ENCODE measurements at places on chromosomes 3 and 15.

DNA sequence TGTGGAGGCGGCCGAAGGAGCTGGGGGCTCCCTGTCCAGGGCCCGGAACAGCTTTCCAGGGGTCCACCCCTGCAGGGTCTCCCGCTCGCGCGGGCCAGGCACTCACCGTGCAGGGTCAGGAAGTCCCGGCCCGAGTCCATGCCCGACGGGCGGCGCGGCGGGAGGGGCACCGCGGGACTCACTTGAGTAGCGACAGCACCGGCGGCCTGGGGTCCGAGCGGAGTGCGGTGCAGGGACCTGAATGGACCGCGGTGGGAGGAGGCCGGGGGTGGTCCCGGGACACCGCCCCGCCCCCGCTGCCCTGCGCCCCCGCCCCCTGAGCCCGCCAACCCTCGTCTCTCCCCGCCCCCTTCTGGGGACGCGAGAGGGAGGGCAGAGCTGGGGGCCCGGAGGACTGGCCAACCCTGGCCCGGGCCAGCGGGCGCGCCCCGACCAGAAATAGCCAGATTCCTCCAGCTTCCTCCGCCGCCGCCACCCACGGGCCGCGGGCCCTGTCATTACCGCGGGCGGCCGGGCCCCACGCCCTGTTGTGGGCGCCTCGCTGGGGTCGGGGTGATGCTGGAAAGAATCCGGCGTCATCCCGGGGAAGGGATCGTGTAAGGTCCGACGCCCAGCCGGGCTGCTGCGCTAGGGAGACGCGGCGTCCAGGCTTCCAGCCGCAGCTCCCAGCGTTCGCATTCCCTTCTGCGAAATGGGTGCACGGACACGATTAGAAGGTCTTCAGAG is at the start of gene PLCD1:
Gene PLCD1 (minus strand): TSS at position 243 of the 726 bp plus-strand sequence. CDS start 103 bp downstream, at position 140.
- no peak for DNase-seq

DNA sequence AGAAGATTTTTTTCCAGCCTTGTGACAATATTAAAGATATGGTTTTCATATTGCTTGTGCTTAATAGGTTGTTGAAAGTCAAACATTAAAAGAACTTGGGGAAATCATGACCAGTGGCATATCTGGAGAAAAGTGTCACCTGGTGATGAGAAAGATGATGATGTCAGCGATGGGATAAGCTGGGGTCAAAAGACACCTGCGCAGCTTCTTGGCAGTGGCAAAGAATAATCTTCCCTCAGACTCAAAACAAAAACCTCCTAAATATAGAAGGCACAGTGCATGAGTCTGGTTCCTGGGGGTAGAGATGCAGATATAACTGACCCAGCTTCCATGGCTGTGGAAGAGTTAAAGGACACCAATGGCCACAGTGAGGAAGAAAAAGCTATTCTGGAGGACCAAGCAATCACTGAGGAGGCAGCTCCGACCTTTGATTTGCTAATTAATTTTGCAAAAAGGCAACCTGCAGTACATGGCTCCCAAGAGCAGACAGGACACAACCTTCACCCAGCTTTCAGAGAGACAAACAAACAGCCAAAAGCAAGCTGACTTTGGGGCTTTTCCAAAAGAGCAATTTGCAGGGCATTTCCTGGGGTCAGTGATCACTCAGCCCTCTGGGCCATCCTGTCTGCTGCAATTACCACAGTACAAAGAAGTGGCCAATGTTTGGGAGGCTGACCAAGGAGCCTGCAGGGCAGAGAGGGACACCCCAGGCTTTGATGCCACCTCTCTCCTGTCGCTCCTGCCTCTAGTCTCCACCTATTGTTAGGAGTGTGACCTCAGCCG is 17.6 kb upstream of the SEMA5B start:
- no peak for DNase-seq

DNA sequence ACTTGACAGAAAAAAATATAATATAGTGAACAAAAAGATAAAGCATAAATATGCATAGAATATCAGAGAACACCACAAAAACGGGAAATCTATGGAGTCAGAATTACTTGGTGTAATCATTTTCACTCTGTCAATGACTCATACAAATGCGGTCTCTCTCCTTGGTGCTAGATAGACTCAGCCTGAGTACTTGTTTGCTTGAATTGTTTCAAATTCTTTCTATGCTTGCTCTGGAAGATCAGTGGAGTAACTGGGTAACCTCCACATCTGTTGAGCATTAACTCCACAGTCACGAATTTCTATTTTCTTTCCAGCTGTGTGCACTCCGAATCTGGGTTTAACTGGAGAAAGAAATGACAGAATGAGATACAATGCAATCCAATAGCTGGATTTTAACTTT is 760.4 kb downstream of the ZPLD1 start:
- DNase-seq = no peak

- no peak for DNase-seq
These were observed 353.0 kb upstream of the RORA start for GRCh38 chr15:61582092-61582491.

Data from stimulated activated CD8-positive, alpha-beta memory T cell treated with anti-CD3 and anti-CD28 coated beads, Interleukin-2, amount 100 ng/mL, for 1 hour (primary cell).